ENCODE measurements at places on chromosomes 2 and 18.

DNA sequence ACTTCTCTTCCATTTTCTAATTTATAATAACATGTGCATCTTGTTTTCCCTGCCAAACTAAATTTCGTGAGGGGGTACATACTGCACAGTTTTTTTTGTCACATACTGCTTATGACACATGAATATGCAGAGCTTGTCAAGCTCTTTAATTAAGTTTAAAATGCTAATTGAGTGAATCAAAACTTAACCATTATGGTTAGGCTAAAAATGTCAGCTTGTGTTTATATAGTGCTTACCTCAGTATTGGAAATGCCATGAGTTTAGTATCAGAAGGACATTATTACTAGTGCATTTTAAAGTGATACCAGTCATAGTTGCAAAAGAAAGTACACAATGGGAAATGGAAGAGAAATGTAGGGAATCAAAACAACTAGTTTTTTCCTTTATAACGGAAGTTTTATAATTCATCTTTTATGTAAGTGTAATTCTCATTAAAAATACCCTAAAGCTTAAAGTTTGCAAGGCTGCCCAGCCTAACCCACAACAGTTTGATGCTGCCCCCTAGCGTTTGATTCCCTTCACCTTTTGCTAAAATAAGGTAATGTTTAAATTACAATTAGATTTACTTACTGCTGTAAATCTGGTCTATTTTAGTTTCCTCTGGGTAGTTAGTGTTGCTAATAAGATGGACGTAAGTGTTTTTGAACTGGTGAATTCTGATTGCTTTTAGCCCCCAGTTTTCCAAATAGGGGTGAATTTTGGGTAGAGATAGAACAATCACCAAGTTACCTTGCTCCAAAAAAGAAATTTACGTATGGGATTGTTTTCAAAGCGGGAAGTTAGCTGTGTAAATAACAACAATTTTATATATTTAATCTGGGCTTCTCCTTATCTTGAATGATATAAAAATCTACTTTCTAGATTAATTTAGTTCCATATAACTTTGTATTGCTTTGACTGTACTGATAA is 3.2 kb downstream of the SLC39A10 start:
- peak; percentile 56 for DNase-seq

GRCh38 chr2:43846140-43846793 is 7.5 kb downstream of the ABCG8 start:
- no peak for DNase-seq

GRCh38 chr2:52345082-52345481 is 1313.2 kb upstream of the NRXN1 start:
- no peak for DNase-seq

DNA sequence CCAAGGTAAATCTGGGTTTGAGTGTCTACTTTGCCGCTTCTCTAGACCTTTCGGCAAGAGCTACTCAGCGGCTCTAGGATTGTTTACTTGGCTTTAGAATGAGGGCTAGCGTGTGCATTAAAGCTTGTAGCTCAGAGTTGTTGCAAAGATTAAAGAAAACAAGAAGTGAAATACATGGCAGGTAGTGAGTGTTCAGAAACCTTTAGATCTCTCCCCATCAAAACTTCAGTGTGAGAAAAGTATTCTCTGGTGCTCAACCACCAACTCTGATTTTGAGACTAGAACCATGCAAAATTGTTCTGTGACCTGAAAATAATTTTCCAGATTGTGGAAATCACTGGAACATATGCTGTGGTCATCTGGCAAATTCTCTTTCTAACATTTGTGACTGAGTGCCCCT is 512.0 kb downstream of the CMPK2 start:
- DNase-seq = no peak

DNA sequence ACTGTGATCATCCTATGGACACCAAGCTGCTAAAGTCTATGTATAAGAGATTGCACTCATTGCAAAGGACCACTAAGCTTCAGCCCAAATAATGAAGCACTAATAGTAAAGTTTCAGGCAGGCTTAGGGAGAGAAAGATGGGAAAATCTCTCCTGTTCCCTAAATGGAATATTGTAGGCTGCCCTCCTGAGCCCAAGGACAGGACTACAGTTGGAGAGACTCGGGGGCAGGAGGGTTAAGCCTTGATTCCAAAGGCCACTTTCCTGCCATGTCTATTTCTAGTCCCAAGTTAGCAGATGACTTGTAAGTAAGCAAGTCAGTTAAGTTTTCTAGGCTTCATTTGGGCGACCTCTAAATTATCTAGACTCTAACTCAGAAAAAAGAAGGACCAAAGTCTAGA is 9.0 kb downstream of the TMEM247 start:
- DNase-seq = no peak

- no peak for DNase-seq
Measured at GRCh38 chr2:109208071-109208950, 79.3 kb downstream of the SH3RF3 start.

DNA sequence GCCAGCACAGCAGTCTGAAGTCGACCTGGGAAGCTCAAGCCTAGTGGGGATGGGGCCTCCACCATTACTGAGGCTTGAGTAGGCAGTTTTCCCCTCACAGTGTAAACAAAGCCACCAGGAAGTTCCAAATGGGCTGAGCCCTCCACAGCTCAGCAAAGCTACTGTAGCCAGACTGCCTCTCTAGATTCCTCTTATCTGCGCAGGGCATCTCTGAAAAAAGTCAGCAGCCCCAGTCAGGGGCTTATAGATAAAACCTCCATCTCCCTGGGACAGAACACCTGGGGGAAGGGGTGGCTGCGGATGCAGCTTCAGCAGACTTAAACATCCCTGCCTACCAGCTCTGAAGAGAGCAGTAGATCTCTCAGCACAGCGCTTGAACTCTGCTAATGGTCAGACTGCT is 218.4 kb upstream of the VRK2 start:
- DNase-seq = no peak

DNA sequence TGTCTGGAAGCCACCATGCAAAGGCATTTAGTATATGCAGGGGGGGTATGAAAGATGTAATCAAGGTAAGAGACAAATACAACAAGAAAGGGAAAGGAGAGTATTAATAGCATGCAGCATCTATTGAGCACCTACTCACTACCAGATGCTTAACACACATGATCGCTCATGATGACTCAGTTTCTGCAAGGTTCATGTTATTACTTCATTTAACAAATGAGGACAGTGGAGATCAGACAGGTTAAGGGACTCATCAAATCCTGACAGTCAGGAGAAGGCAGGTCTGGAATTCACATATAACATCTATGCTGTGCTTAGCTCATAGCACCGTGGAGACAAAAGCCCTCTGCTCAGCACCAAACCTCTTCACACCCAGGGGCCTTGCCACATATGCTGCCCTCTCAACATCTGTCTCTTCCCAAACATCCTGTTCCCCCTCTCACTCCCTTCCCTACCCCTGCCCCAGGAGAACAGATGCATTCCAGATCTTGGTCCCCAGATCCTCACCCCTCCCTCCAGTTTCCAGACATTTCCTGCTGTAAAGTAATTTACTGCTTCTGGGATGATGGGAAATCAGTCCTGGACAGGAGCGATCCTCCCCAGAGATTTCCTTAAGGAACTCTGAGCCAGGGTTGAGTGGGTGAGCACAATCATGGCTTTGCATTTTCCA is 155.3 kb downstream of the ANTXR1 start:
- DNase-seq = no peak

DNA sequence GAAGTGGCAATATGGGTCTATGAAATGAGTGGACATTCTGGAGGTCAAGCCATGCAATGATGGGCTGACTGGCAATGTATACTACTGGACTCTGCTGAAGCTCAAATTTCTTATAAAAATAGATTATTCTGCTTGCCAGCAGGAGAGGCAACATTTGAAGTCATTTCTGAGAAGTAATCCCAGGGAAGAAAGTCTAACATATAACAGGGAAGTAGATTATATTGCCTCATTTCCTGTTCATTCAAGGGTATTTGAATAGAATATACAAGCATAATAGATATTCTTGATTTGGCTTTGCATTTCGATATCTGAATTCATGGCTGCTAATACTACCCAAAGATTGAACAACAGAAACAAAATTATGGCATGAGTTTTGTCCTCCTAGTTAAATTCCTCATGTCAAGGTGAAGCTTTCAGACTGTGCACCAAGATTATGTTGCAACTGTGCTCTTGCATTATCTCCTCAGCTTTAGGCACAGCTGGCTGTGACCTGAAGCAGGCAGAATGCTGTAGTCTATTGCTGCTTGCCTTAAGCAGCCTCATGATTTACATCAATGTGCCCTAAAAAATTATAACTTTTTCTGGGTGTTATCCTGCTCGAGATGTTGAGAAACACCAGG is 13.3 kb upstream of the TMX3 start:
- DNase-seq = no peak

DNA sequence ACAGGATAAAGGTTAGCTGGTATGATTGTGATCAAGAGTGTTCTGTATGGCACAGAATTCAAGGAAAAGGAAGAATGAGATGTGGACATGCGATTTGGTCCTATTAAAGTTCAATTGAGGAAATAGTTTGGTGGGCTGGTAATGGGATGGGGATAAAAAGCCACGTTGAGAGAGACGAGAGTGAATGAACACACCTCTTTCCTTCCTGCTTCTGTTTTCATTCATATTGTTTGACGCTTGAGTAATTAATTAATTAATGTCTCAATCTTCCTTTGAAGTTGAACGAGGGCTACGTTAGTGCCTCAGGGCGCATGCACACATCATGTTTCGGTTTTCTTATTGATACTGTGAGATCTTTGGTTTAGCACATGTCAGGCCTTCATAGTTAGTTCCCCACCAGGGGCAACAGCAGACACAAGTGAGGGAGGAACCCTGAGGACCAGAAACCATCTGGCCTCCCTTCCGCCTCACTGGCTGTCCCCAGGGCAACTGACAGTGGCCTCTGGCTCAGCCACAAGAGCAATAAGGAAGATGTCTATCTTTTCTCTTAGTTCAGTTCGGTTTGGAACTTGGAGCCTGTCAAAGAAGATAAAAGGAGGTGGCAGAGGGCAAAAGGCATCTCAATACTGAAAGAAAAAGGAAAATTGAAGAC is 116.0 kb downstream of the LIPG start:
- DNase-seq = no peak

DNA sequence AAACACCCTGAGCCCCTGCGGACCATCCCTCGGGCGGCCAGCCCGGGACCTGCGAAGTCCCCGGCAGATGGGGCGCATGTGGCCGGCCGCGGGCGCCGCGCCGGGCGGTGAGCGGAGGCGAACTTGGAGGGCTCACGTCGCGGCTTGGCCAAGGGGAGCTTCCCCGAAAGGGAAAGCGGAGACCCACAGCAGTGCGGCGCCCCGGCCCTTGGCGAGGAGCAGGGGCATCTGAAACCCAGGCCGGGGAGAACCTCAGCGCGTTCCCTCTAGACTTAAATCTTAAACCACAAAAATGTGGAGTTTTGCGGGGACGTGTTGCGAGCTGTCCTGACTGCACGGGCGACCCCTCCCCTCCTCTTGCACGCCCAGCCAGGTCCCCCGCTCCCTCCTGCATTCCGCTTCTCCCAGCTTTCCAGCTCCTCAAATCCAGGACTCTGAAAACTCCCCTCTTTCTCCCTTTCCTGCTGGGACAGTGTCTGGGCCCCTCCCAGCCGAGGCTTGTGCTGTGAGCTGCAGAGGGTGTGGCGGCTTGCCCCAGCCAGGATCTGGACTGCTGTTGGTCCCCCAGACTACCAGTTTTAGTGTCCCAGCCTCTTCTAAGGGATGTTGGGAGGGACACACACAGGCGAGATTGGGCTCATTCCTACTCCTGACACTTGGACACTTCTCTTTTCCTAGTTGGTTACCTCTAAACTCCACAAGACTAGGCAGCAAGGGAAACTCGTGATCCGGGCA is 1.3 kb downstream of the FMNL2 start:
- DNase-seq = no peak

DNA sequence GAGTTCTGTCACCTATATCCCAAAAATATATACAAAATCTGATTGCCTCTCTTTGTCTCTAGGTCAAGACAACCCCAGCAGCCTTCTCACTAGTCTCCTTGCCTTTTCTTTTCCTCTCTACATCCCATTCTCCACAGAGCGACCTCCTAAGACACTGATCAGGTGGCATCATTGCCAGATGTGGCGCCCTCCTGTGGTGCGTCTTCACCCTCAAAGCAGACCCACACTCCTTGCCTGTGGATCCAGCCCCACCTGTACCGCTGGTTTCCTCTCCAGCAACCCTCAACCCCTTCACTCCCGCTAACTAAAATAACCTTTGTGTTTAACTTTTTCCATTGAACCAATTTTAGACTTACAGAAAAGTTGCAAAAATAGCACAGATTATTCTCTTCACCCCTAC is 273.3 kb downstream of the GLI2 start:
- no peak for DNase-seq

GRCh38 chr2:54589340-54590215 is 133.5 kb downstream of the SPTBN1 start:
- DNase-seq = peak; percentile 48

GRCh38 chr2:210252699-210253606 is 27.7 kb upstream of the ACADL start:
- DNase-seq = no peak

DNA sequence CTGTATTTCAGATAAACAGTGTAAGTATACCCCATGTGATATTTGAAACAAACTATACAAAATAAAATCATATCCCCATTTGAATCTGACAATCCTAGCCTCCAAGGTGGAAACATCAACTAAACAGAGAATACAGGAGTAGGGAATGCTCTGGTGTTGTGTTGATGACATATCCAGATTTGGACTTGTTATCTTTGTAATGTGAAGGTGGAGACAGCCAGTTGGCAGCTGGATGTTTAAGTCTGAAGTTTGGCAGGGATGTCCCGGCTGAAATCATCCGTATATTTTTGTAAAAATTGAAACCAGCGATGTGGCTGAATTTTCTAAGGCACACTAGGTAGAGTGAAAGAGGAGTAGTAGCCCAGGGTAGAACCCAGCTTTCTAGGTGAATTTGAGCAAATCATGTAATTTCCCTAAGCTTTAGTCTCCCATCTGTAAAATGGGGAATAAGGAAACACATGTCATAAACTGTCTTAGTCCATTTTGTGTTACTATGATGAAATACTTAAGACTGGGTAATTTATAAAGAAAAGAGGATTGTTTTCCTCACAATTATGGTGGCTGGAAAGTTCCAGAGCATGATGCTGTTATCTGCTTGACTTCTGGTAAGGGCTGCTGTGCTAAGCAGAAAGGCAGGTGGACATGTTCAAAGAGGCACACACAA is 246.6 kb upstream of the APCDD1 start:
- no peak for DNase-seq

DNA sequence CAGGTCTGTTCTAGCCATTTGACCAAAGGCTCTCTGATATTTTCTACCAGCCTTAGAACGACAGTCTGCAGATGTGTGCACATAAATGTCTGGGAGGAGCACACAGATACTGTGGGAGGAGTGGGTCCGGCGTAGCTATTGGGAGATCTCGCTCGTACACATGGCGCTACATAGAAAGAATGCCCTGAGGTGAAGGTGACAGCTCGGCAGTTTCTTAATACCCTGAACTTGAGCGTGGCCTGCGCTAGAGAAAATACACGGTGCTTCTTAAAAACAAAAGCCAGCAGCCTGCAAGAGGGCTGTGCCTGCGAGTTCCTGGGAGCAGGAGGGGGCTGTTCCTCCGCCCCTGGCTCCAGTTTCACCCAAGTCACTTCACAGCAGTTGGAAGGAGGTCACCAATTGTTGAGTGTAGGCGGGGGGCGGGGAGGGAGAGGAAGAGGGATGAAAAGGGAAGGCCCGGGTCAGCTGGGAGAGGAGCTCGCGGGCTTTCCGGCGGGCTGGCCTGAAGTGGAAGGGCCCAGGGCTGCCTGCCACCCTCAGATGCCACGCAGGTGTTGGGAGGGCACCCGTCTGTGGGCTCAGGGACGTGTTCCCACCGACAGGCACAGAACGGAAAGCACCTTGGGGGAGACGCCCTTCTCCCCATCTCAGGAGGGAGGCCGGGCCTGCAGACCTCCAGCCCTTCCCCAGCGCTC is 124.7 kb upstream of the ZNF516 start:
- DNase-seq = no peak
